ENCODE measurements at places on chromosomes 7 and 10.

DNA sequence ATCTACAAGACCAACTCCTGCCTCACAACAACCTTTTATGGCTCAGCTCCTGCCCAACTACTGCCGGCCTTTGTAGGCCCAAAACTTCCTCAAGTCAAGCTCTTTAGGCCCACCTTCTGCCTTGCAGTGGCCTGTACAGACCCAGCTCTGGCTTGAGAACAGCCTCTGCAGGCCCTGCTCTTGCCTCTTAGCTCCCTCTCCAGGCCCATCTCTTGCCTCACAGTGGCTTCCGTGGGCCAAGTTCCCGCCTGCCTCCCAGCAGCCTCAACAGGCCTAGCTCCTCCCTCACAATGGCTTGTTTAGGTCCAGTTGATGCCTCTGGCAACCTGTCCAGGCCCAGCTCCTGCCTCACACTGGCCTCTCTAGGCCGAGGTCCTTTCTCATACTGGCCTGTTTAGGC, 32.4 kb upstream of the VKORC1L1 start:
- DNase-seq, result no peak

DNA sequence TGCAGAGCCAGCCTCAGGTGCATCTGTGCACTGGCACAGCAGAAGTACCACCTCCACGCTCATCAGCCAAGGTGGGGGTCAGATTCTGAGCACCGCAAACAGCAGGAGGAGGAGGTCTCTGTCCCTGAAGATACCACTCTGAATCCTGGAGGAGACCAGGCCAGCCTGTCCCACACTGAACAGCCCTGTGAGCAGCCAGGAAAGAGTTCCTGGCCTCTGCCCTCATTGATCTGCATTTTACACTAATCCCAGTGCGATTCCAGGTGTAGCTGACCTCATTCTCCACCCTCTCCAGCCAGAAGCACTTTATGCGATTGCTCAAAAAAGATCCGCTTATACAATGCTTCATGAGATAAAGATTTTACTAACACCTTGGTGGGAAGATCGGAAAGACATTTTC, 99.1 kb upstream of the CACUL1 start:
- no peak for DNase-seq

GRCh38 chr10:89548673-89549072, 13.3 kb upstream of the SLC16A12 start:
- DNase-seq, result no peak

DNA sequence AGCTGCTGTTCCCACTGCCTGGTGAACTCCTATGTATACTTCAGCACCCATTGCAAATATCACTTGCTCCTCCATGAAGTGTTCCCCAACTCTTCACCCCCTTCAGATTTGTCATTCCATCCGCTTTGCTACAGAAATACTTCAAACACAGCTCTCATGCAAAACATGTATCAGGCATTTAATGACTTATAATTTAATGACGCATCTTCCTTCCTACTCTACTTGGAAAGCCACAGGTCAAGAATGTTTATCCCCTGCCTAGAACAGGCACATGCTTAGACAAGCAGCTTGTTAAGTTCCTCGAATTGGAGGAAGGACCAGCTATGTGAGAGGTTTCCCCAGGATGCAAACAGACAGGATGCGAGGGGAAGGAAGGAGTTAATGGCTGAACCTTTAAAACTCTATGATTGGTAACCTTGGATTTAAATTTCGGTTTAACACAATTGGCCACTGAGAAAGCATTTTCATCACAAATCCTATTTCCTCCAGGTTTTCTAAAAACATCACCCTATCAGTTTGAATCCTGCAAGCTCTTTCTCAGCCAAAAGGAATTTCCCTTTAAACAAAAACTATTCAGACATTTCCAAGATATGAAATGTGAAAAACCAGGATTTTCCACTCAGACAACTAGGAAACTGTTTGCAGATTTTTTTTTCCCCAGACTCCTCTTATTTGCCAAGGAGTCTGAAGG, 11.5 kb downstream of the CREB3L2 start:
- no peak for DNase-seq

GRCh38 chr7:7736671-7737070, 18.3 kb upstream of the RPA3 start:
- DNase-seq, result no peak

GRCh38 chr10:121838149-121838548, 89.7 kb downstream of the ATE1 start:
- DNase-seq, result no peak

DNA sequence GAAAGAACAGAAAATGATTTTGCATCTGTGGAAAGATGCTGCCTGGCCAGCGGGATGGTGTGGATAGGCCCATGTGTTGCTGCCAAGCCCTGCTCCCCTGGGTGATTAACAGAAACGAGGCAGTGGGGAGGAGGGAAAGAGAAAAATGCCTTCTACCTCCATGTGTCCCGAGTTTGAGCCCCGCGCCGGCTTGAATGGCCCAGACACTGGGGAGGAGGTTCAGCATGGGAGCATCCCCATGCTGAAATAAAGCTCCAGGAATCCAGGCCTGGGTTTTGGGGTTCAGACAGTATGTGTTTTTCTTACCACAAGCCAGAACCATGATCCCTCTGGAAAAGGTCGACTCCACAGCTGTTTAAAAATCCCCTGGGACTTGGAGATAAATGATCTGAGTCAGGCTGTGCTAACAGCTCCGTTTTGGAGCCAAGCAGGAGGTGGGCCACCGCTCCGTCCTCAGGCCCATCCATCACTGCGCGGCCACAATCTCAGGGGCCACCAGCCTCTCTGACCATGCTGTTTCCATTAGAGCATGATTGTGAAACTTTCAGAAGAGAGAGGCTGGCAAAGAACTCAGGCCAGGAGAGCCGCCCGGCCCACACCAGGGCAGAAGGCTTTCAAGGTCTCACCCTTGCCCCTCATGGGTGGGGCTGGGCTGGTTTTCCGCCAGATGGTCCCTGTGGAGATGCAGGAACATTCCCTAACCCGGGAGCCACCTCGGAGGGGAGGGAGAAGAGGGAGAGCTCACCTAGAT, 299.7 kb downstream of the ZEB1 start:
- DNase-seq, result no peak

GRCh38 chr7:150855476-150856302, 3.4 kb downstream of the AOC1 start:
- no peak for DNase-seq

- no peak for DNase-seq
These were observed 61.9 kb downstream of the TRIM24 start for GRCh38 chr7:138521837-138522461.

DNA sequence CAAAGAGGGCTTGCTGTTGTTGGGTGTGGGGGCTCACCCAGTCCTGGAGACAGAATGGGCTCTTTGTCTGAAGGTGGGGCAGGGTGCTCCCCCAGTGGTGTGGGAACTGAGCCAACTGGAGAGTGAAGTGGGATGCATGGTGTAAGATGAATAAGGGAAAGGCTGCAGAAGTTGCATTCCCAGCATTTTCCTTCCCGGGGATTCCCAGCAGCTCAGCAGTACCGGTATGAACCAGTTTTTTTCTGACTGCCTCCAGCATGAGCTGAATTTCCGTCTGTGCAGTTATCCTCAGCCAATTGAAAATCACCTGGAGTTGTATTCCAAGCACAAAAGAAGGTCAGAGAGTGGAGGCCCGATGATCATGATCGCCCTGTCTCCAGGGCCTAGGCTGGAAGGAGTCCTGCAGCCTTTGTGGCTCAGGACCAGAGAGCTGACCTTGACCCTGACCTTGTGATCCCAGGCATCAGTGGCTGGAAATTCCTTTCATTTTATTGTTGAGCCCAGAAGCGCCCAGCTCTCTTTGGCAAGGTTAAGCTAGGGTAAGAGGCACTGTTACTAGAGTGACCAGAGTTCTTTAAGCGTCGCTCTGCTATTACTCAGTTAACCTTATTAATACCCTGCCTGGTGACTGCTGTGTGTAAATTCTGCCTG, 33.4 kb downstream of the OGDH start:
- DNase-seq, result no peak

DNA sequence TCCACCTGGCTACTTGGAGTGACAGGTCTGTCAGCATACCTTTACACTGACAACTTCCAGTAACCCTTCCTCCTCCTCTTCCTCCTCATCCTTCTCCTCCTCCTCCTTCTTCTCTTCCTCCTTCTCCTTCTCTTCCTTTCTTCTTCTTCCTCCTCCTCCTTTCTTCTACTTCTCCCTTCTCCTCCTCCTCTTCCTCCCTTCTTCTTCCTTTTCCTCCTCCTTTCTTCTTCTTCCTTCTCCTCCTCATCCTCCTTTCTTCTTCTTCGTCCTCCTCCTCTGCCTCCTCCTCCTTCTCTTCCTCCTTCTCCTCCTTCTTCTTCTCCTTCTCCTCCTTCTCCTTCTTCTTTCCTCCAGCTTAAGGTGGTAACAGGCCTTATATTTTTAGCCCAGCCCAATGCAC, 109.3 kb upstream of the PLXDC2 start:
- DNase-seq, result no peak

- no peak for DNase-seq
These were observed 192.3 kb downstream of the FGFR2 start for GRCh38 chr10:121405953-121406352.

DNA sequence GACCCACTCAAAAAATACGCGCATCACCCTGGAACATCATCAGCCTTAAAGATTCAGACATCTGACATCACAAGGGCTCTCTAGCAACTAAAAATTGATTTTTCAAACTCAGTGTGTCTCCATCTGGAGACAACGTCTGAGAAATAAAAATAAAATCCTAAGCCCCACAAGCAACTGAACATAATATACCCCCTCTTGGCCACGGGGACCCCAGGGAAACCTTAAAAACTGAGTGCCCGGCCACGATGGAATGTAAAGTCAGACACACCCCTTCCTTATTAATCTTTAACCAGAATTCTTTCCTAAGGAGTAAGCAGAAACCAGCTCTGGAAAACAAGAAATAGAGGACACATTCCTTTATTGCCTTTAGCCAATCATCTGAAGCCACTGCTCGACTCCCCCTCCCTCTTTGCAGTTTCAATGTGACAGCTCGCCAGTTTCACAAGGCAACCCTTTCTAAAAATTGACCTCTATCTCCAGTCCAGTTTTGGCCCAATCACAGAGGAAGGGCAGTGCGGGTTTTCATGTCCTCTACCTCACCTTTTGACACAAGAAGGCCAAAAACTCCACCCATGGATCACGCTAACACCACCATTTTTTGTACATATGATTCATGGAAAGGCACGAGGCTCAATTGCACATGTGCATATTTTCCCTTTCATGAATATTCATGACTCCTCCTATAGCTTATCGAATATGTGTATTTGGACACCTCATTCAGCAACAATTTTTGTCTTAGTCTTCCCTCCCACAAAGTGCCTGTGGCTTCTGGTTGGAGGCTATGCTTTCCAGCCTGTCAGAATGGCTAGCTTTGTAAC, 24.2 kb downstream of the IFIT3 start:
- DNase-seq, result no peak

DNA sequence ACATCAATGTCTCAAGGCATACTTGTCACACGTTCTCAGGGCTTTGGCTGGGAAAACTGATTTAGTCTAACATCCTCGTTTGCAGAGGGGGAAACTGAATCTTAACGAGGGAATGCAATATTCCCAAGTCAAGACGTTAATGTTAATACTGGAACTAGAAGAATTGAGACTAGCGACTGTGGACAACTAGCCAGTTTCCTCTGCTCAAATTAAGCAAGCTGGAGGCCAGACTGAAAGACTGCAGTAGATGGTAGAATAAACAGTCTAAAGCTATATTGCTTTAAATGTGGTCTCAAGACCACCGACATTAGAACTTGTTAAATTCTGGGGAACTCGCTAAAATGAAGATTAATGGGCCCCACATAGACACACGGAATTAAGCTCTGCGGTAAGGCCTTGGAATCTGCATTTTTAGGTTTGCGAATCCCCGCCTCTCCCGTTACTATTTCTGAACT, 639 bp upstream of the TFAM start:
- DNase-seq, result no peak

DNA sequence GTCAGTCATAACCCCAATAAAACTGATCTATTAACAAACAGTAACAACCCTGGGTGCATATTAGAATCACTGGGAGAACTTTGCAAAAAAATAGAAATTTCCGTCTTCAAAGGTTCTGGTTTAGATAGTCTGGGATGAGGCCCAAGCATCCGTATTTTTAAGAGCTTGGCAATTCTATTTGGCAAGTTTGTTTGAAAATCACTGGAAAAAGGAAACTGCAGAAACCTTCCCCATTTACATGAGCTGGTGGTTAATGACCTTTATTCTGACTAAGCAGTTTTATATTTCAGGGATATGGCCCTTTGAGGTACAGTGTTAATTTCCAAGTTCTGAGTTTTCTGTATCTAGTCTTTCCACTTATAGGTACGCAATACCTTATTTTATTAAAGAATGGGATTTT, 115.8 kb upstream of the PRR15 start:
- DNase-seq, result no peak

- no peak for DNase-seq
These were observed 163.7 kb downstream of the SEMA3D start for GRCh38 chr7:85023066-85023712.

DNA sequence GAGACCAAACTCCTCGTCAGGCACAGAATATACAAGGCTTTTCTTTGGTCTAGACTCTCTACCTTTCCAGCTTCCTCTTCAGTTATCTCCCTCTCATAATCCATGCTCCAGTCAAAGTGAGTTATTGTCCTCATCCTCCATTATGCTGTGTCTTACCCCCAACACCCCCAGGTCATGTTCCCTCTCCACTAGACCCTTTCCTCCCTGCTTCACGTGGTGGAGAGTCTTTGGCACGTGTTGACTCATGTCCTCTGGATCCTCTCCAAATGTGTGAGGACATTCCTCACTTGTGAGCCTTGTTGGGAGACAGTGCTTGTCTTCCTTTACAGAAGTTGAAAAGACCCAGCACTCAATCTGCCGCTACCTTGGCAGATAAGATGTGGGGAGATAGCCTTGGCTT, 36.0 kb upstream of the DLD start:
- no peak for DNase-seq

GRCh38 chr7:54161621-54162020, 380.6 kb upstream of the VSTM2A start:
- DNase-seq, result no peak

- DNase-seq, result no peak
These were observed 51.8 kb downstream of the ANLN start for GRCh38 chr7:36441344-36442022.

DNA sequence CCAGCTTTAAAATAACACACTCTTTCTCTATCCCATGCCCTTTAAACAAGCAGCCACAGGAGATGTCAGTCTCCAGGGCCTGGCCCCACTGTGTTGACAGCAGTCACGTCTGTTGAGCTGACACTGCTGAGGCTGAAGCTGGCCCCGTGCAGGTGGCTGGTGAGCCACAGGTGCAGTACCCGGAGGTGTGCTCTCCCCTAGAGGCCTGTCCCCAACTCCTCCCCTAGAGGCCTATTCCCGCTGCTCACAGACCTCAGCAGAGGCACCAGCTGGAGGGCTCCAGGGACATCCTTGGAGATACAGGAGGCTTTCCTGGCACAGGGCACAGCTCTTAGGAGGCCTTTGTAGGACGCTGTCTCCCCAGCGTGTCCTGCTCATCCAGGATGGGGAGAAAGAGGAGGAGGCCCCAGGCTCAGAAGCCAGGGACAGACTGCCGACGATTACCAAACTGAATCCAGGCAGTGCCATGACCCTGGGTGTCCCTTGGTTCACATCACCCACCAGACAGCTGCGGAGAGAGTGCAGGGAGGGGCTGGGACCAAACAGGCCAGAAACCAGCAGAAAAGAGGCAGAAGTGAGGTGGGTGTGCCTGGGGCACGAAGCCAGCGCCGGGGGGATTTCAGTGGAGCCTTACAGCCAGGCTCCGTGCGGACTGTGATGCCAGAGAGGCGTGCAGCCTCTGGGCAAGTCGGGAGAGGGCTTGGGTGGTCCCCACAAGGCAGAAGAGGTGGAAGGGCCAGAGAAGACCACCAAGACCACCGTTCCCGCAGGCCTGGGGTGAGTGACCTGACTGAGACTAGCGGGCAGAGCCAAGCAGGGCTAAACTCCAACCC, 18.5 kb upstream of the TTYH3 start:
- no peak for DNase-seq
